Mesenteric fat pad (tissue), 1 donor: ENCODE measurements at places on chromosomes 1 and 21.
A peak's percentile ranks its signal among the peaks of the same experiment; 100 is the strongest.

GRCh38 chr1:8274352-8274751 lies 43.6 kb upstream of the SLC45A1 start:
- DNase-seq, result no peak

GRCh38 chr1:24416666-24417391 lies 1.2 kb downstream of the NIPAL3 start:
- no peak for DNase-seq

- DNase-seq, result no peak
Measured at GRCh38 chr1:176379626-176380339, 83.2 kb upstream of the PAPPA2 start.

DNA sequence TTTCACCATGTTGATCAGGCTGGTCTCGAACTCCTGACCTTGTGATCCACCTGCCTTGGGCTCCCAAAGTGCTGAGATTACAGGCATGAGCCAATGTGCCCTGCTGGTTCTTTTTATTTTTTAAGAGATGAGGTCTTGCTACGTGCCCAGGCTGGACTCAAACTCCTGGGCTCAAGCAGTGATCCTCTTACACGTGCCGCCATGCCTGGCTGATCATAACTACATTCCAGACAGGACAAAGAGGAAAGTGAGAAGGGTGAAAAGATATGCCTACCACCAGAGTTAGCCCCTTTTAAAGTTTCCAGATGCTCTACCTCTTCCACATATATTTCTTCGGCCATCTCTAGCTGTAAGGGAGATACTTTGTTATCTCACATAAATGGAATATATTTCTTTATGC lies 79.7 kb upstream of the SOX13 start:
- no peak for DNase-seq

- no peak for DNase-seq
Measured at GRCh38 chr1:226681652-226682493, 57.2 kb downstream of the ITPKB start.

DNA sequence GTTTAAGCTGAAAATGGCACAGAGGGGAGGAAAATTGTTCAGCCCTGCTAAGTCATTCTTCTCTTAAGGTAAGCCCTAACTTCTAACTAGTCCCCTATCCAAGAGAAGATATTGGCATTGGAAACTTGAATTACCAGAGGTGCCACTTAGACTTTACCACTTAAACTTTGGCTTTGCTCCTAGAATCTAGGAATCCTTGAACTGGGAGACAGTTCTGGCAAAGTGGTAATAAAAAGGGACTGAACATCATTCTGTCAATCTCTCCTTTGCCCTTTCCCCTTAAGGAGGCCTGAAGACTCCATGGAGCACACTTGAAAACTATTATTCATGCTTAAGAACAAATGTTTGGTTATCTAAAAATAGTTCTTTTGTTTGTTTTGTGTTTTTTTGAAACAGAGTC lies 8.4 kb downstream of the ATP1A4 start:
- DNase-seq, result no peak

GRCh38 chr1:208054485-208054884 lies 143.6 kb upstream of the CD34 start:
- no peak for DNase-seq

GRCh38 chr1:94527447-94528031 lies 14.0 kb downstream of the F3 start:
- no peak for DNase-seq

DNA sequence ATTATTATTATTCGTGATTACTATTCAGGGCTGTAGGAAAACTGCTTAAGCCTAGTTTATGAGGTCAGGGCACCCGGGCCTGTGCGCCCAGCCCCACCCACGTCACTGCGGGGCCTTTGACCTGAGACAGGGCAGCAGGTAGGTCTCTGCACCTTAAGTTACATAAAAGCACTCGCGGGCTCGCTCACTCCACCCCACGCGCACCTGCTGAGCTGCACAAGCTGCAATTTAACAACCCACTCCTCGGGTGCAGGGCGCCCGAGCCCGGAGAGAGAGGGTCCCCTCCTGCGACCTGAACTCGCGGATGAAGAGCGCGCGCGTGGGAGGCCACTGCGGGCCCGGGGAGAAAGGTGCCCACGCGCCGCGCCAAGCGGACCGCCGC lies 477 bp downstream of the ICMT start:
- no peak for DNase-seq

DNA sequence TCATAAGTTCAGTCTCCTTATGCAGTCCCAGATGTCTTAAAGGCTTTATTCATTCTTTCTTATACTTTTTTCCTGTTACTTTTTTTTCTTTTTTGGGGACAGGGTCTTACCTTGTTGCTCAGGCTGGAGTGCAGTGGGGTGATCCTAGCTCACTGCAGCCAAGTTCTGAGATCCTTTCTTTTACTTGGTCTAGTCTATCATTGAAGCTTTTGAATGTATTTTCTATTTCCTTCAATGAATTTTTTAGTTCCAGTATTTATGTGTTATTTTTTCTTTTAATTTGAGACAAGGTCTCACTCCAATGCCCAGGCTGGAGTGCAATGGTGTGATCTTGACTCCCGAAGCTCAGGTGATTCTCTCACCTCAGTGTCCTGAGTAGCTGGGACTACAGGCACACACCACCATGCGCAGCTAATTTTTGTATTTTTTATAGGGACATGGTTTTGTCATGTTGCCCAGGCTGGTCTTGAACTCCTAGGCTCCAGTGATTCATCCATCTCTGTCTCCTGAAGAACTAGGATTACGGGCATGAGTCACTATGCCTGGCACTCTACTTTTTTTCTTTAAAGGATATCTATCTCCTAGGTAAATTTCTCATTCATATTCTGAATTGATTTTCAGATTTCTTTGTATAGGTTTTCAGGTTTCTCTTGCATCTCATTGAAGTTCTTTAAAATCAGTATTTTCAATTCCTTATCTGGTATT lies 26.1 kb upstream of the GTF2B start:
- no peak for DNase-seq

- no peak for DNase-seq
Measured at GRCh38 chr21:41897047-41897669, 18.0 kb upstream of the PRDM15 start.

DNA sequence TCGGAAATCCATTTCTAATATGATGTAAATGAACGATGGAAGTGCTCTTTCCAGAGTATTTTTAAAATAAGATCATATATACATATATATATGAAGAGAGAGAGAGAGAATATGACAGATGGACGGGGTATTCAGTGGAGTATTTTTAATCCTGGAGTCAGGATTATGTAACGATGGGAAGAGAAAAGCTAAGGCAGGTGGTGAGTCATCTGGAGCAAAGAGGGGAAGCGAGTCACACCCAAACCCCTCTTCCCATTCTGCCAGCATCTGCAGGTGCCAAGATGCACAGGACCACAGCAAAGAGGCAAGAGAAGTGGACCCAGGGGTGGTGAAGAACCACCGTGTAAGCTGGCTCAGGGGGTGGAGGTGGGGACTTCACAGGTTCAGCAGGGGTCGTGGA lies 102.7 kb upstream of the GRIK3 start:
- DNase-seq, result no peak

GRCh38 chr21:46051379-46051770 lies 46.5 kb upstream of the COL6A2 start:
- peak; percentile 37 for DNase-seq
